NAMALWA (cell line): ENCODE measurements at places on chromosomes 12 and 14.

GRCh38 chr12:15590180-15590826 is 198.9 kb downstream of the EPS8 start:
- DNase-seq = peak; percentile 86

- no peak for DNase-seq
Measured at GRCh38 chr14:88546621-88547385, 8.0 kb downstream of the PTPN21 start.

DNA sequence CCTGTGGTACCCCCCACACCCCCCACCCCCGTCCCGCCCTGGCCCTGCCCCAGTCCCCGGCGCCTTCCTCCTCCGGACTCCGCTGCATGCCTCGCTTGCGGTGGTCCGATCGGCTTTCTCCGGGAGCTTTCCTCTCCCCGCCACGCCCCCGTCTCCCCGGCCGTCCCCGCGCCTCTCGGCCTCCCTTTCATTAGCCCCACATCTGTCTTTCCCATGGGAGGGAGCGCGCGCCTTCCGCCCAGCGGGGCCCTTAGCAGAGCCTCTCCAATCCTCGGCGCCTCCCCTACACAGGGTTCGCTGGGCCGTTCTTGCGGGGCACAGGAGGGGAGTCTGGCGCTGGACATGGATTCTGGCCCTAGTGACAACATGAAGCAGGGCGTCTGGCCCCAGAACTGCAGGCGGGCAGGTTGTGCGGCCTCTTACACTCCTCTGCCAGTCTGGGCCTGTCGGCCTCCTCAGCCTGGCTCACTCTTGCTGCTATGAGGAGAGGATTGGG is 1.5 kb upstream of the EFS start:
- no peak for DNase-seq

GRCh38 chr14:104472536-104473243 is 106.9 kb upstream of the C14orf180 start:
- DNase-seq = no peak

DNA sequence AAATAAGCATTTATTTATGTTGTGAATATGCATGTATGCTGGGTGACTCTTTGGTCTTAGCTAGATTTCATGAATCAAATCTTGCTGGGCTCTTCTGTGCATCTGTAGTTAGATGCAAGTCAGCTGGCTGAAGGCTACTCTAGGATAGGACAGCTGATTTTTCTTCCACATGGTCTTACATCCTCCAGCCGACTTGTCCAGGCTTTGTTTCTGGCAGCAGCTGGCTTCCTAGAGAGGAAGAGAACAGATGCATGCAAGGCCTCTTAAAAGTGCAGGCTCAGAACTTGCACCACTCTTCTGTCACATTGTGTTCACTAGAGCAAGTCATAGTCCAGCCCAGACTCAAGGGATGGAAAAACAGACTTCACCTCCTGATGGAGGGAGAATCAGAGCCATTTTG is 435.4 kb upstream of the STXBP6 start:
- no peak for DNase-seq

- DNase-seq = no peak
Measured at GRCh38 chr14:68135566-68135965, 316.0 kb downstream of the RAD51B start.
